Fibroblast of mammary gland (primary cell): ENCODE measurements at places on chromosomes 5 and 9.

- DNase-seq: no peak
These were observed 92.0 kb upstream of the SSBP2 start for GRCh38 chr5:81842795-81843398.

DNA sequence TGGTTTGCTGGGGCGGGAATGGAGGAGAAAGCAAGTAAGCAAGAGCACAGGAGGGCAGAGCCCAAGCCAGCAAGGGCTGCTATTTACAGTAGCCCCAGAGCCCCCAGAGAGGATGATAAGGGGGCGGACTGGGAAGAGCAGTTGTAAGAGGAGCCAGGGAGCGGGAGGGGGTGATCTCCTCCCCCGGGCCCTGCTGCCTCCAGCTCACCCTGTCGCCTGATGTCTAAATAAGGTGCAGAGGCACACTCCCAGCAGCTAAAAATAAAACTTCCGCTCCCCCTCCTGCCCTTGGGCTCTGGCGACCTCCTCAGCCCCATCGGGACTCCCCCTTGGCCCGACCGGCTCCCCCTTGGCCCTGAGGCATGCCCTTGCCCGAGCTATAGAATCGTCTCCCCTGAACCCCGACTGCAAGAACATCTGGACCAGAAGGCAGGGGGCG, 14.4 kb upstream of the CCDC69 start:
- DNase-seq: no peak

DNA sequence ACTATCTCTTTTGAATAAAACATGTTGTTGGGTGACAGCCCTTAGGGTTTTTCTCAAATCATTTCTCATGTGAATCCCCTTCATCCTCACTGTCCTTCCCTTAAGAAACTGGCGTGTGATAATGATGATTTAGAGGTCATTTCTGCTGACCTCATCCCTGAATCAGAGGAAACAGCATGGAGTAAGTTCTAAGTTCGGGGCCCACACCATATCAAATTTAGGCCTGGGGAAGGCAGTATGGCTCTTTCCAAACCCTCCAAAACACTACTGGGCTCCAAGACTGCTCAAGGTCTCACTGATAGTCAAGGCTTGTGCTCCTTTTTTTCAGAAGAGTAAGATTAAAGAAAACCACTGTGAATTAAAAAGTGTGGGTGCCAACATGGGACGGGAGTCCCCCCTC, 872 bp upstream of the SMIM3 start:
- DNase-seq: peak; percentile 58

GRCh38 chr5:170499621-170500020, 4.2 kb upstream of the KCNIP1 start:
- no peak for DNase-seq

DNA sequence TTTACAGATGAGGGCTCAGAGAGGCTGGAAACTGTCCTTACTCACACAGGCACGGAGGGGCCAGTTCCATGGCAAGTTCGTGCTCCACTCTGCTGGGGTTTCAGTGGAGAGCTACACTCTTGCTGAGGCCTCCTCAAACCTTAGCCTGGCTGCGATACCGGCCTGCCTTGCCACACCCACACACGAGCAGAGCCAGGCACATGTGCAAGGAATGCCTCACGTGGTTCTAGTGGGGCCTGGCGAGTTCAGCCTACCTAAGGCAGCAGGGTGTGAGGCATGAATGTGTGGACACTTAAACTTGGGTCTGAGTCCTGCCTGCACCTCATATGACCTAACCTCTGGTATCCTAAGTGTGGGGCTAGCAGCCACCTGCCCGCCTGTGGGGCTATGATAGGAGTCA, 21.5 kb upstream of the PRDM12 start:
- DNase-seq: no peak

- DNase-seq: peak; percentile 91
These were observed 80.2 kb downstream of the PJA2 start for GRCh38 chr5:109329333-109330237.

DNA sequence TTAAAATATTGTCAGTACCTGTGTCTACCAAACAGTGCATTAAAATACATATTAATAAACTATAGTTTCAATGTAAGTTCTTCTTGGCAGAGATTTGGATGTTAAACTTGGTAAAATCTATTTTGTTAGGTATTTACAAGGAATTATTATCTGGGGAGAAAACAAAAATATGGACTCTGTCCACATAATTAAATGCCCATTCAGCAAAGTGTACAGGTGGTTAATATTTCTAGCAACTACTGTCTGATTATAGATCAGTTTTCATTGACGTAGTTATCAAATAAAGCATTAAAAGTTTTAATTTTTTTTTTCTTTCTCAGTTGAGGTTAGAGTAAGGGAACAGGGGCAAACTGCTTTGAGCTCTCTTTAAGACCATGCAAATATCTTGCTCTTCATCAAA, 88.9 kb downstream of the NNT start:
- DNase-seq: no peak

- no peak for DNase-seq
These were observed 16.4 kb downstream of the FAXDC2 start for GRCh38 chr5:154834053-154834452.

- DNase-seq: no peak
These were observed 65.5 kb downstream of the NREP start for GRCh38 chr5:111691508-111691907.

GRCh38 chr5:93048858-93049257, 532.2 kb downstream of the NR2F1-AS1 start:
- DNase-seq: no peak

GRCh38 chr9:85900504-85901201, 40.3 kb upstream of the NAA35 start:
- DNase-seq: peak; percentile 57

- peak; percentile 66 for DNase-seq
These were observed 21.2 kb downstream of the GAS1 start for GRCh38 chr9:86926145-86926544.

DNA sequence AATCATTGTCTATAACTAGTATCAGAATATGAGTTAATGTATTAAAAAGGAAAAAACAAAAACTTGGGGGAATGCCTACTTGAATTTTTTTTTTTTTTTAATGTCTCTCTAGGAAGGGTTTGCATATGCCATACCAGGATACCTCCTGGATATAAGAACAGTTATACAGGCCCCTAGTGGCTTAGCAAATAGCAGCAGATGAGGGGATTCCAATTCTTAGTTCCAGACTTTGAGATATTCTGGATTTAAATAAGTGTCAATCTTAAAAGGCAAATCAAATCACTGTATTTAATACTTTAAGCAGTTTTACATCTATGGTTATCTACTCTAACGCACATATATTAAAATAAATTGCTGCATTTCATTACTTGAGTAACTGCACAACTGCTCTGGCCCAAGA, 1055.5 kb upstream of the DMAC1 start:
- DNase-seq: peak; percentile 59

DNA sequence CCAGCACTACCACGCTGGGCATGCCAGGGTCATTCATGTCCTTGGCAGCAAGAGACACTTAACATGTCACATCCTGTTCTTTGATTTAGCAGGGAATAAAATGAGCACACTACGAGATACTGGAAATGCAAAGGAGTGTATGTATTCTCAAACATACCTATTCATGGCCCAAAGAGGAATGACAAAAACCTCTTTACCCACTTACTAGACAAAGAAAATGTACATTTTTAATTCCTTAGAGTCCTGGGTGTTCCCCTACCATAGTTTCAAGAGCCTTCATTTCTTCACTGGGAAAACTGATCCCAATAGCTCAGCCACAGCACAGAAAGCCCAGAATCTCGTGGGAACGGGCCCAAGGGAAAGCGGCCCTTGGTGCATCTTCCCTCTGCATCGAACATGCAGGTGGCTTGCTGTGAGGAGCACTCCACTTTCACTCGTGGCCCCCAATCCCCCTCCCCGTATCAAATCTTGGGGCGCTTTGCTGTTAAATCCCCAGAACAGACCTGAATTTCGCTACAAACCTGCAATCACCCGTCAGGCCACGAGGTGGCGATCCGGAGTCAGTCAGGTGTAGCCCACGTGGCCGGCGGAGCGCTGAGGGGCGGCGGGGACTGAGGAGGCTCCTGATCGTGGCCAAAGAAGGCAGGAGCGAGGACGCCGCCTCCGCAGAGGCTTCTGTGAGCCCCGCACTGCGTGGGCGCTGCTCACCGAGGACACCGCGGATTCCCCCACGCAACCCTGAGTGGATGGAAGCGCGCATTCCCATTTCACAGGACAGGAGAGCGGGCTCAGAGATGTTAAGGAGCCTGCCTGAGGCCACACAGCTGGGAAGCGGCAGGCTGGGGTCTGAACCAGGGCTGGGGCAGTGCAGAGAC, 91.4 kb downstream of the LMX1B start:
- peak; percentile 54 for DNase-seq

DNA sequence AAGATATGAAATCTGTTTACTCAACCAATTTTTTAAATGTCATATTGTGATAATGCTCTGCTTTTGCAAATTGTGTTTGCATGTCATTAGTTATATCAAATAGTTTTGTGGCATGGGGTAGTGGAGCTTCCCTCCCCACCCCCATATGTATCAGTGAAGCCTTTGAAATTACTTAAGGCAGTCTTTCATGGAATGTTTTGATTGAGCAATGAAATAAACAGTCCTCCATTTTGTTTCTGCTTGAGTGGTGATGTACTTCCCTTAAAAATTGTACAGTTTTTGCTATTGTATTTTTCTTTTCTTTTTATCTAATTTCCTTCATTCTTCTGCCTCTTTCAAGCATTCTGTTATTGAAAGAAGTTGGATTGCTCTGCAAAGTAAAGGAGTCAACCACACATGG, 3.5 kb downstream of the SOWAHA start:
- DNase-seq: no peak

- peak; percentile 69 for DNase-seq
These were observed 93.9 kb downstream of the GRIA1 start for GRCh38 chr5:153584126-153584959.

DNA sequence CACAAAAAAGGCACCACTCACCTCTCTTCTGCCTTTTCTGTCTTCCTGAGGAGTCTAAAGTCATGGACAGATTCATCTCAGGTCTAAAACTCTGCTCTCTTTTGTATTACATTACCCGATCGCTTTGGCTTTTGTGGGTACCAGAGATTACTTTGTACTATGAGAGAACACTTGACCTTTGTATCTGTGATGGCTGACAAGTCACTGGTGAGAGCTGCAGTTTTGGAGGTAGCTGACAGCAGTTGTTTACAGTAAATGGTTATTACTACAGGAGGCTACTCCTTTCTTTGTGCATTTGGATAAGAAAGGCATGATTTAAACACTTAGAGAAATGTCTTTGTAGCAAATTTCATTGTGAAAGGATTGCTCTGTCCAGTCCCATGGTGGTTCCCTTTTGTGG, 307.3 kb downstream of the FBXL17 start:
- no peak for DNase-seq

DNA sequence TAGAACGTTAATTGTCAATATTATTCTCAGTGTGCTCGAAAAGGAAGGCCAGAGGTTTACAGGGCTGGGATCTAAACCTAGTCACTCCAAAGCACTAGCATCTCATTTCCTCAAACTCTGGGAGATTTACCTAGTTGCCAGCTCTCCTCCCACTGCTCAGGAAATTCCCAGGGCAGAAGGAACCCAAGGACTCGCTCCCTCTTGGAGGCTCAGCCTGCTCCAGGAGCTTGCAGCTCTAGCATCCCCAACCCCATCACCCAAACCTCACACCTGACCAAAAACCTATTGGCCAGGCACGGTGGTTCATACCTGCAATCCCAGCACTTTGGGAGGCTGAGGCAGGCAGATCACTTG, 26.0 kb downstream of the SERINC5 start:
- DNase-seq: no peak

DNA sequence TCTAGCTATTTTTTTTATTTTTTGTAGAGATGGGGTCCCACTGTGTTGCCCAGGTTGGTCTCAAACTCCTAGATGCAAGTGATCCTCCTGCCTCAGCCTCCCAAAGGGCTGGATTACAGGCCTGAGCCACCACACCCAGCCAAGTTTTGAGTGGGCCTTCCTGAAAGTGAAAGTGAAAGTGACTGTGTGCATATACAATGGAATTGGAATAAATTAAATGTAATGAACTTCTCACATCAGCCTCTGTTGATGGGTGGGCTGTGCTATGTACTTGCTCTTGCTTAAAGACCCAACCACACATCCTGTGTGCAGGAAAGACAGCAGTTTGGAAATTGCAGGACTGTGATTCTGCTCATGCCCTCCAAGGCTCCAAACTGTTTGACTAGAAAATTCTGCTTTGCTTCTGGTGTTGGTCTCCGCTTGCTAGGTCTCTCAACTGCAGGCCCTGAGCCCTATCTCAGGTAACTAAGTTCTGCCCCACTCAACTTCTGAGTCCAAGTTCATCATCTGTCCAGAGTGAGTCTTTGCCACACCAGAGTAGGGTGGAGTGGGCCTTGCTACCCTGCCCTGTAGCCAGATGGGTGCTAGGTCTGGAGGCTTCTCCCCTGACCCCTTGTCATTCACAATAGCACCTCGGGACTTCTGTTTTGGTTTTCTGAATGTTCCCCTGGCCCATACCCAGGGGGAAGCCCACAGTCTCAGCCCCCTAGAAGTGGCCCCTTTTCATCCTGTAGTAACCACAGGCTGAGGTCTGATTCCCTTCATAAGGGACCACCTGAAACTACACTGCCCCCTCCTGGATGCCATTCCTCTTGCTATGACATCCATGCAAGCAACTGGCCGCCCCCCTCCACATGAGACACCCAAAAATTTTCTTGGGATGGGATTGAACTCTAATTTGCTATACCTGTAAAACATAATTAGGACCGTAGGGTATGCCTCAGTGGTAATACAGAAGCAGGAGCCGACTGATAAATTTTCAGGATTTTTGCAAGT, 36.5 kb upstream of the RAD23B start:
- peak; percentile 32 for DNase-seq

GRCh38 chr5:116273448-116274242, 188.8 kb downstream of the COMMD10 start:
- peak; percentile 58 for DNase-seq

GRCh38 chr9:133881671-133882381, 110.3 kb downstream of the VAV2 start:
- DNase-seq: no peak

DNA sequence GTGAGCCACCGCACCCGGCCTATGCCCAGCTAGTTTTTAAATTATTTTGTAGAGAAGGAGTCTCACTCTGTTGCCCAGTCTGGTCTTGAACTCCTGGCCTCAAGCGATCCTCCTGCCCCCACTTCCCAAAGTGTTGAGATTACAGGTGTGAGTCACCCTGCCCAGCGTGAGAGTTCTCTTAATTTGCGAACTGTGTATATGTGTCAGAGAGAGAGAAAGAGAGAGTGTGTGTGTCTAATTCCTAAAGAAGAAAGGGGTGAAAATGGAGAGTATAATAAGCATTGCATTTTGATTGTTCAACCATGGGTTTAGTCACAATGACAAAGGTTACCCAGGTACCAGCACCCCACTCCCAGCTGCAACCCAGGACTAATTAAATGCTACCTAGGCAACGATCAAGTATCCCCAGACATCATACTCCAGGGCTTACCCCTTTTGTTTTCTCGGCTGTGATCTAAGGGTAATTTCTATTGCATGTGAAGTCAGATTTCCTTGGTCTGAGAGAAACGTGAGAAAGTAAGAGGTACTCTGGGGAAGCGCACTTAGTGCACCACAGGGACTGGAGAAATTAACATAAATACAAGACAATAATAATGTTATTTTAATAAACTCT, 16.6 kb downstream of the MAP1B start:
- DNase-seq: no peak

- no peak for DNase-seq
These were observed 72.0 kb downstream of the CCNH start for GRCh38 chr5:87340716-87341115.

- no peak for DNase-seq
These were observed 44.8 kb upstream of the RNU6ATAC start for GRCh38 chr9:134208981-134209725.
